CD8-positive, alpha-beta memory T cell (primary cell): ENCODE measurements at places on chromosomes 5 and 9. TPM values are rescaled to one million over a fixed set of nuclear protein-coding genes. Genes with fewer than 3 reads are reported as not detected.

AQP3 gene
- 183 TPM for polyA plus RNA-seq

ARSI gene
- polyA plus RNA-seq: not detected

LOX gene
- polyA plus RNA-seq: not detected

FAM151B gene
- polyA plus RNA-seq: not detected
